ENCODE measurements at places on chromosomes 2 and 18.

- no peak for DNase-seq
These were observed 170.5 kb downstream of the FTCDNL1 start for GRCh38 chr2:199680482-199680881.

GRCh38 chr2:98492441-98492840, 47.8 kb downstream of the INPP4A start:
- no peak for DNase-seq

- no peak for DNase-seq
These were observed 77.1 kb upstream of the CD302 start for GRCh38 chr2:159875083-159875482.

GRCh38 chr18:36867056-36867455, 38.1 kb downstream of the KIAA1328 start:
- no peak for DNase-seq

GRCh38 chr18:52903857-52904256, 563.9 kb downstream of the DCC start:
- no peak for DNase-seq
